ENCODE measurements at places on chromosomes 2 and 18. TPM values are rescaled to one million over a fixed set of nuclear protein-coding genes. Genes with fewer than 3 reads are reported as not detected.

DNA sequence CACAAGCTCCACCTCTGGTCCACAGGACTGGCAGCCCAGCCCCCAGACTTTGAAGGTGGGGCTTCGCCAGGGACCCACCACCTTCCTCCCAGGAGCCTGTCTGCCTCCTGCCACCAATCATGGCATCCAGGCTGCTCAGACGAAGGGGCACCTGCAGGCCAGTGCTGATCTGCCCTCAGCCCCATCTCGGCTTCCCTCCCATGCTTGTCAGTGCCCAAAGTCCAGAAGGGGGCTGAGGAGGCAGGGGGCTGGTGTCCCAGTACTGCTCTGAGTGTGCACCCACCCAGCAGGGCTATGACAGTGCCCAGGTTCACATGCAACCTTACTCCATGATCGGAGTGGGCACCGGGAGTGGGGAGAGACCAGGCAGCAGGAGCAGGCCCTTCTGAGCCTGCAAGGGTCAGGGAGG lies 25.3 kb upstream of the RUFY4 start:
- no peak for DNase-seq

GRCh38 chr2:99081891-99082290 lies 59.6 kb upstream of the C2orf15 start:
- no peak for DNase-seq

FBXO41 gene
- 126 TPM for total RNA-seq

DNA sequence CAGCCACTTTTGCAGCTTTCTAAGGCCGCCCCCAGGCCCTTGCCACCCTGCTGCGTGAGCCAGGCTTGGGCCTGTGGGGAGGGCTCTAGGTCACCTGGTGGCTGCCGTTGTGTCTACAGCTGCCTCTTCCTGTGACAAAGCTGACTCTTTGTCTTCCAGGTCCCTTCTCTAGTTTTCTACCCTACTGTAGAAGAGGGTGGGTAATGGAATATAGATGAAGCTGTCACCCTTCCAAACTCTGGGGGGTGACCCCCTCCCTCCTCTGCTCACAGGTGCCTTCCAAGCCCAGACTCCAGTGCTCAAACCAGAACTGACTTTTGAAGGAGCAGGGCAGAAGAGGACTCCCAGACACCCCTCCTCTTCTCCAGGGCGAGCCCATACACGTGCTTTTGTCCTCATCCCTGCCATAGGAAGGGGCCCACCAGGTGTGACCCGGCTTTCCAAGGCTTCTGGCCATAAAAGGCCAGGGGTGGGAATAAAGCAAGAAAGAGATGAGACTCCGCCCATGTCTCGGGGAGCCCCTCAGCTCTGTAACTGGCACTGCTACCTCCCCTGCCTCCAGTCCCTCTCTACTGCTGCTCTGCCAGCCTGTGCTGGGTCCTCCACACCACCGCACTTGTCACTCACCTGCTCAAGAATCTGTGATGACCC lies 17.9 kb upstream of the SDC1 start:
- no peak for DNase-seq

DNA sequence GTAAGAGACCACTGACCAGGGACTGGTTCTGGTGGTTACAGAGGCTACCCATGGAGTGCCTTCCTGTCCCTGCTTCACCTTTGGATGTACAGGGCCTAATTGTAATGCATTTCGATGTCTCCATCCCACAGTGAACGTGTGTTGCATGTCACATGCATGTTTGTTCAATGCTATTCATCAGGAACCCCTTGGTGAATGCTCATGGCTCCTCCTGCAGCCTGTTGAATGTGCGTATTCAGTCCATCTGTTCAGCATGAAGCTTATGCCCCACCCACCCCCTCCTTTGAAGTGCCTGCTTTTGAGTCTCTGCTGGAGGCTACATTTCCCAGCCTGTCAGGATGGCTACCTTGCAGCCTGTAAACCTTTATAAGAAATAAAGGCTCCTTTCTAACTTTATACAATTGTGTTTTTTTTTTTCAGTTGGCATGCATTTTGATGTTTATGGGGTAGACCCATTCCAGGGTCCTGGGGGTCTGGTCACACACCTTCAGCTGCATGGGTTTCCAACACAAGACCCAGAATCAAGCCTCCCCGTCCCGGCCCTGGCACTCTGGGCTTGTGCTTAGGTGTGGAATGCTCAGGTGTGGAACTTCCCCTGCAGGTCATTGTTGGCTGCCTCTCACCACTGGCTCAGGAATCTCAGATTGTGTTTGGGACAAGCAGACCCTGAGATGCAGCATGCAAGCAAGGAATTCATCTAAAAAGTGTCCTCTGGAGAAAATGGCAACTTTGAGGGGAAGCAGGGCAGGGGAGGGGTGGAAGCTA lies 238.8 kb upstream of the HDAC4 start:
- DNase-seq: no peak

GRCh38 chr2:205746420-205746785 lies 64.1 kb downstream of the NRP2 start:
- DNase-seq: no peak

GRCh38 chr2:44789971-44790721 lies 151.4 kb upstream of the SIX3 start:
- DNase-seq: no peak

HOXD12 gene
- not detected for total RNA-seq

- no peak for DNase-seq
Observed at GRCh38 chr2:69547984-69548715, 95.4 kb downstream of the AAK1 start.

SAG gene
- not detected for total RNA-seq

KCNF1 gene
- 41.2 TPM for total RNA-seq

GRCh38 chr2:6814312-6814711 lies 51.4 kb downstream of the CMPK2 start:
- no peak for DNase-seq

Data from dorsolateral prefrontal cortex (tissue), 122 donors.